ENCODE measurements at places on chromosomes 6 and 20.

DNA sequence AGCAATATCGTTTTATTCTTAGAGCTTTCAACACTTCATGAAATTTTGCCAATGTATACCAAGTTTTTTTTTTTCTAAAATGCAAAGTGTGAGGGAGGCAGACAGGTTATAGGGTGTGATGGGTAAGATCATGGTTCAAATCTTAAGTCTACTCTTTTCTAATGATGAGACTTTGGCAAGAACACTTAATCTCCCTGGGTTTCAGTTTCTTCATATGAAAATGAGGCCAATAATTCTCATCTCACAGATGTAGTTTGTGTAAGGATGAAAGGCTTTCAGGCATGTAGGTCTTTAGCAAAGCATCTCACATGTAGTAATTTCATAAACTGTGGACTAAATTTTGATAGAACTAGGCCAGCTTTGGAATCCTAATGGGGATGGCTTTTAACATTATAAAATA lies 457.1 kb downstream of the QKI start:
- no peak for DNase-seq

DNA sequence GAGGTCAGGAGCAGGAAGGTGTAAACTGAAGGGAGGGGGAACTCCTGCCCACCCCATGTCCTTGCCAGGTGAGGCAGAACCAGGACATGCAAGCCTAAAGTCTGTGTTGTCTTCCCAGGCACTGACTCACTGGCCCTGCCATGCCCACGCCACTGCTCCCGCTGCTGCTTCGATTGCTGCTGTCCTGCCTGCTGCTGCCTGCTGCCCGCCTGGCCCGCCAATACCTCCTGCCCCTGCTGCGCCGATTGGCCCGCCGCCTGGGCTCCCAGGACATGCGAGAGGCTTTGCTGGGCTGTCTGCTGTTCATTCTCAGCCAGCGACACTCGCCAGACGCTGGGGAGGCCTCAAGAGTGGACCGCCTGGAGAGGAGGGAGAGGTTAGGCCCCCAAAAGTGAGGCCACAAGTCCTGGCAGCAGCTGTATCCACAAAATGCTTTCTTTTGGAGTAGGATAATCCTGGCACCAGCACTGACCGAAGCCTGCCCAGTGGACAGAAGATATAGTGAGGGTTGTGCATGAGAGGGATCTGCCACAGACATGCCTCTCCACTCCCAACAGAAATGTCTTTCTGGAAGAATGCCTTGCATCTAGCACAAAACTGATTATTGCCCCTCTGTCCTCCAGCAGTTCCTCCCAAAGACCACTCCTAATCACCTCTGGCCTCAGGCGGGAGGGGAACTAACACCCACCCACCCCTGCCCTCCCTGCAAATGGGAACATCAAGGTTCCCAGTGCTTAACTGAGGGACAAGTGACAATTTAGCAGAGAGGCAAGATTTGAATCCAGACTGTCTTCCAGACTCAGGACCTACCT lies 812 bp downstream of the MYMX start:
- DNase-seq = no peak

- no peak for DNase-seq
Observed at GRCh38 chr6:82910395-82910794, 155.2 kb downstream of the UBE3D start.

GRCh38 chr20:31594558-31595379 lies 10.3 kb upstream of the ID1 start:
- no peak for DNase-seq

DNA sequence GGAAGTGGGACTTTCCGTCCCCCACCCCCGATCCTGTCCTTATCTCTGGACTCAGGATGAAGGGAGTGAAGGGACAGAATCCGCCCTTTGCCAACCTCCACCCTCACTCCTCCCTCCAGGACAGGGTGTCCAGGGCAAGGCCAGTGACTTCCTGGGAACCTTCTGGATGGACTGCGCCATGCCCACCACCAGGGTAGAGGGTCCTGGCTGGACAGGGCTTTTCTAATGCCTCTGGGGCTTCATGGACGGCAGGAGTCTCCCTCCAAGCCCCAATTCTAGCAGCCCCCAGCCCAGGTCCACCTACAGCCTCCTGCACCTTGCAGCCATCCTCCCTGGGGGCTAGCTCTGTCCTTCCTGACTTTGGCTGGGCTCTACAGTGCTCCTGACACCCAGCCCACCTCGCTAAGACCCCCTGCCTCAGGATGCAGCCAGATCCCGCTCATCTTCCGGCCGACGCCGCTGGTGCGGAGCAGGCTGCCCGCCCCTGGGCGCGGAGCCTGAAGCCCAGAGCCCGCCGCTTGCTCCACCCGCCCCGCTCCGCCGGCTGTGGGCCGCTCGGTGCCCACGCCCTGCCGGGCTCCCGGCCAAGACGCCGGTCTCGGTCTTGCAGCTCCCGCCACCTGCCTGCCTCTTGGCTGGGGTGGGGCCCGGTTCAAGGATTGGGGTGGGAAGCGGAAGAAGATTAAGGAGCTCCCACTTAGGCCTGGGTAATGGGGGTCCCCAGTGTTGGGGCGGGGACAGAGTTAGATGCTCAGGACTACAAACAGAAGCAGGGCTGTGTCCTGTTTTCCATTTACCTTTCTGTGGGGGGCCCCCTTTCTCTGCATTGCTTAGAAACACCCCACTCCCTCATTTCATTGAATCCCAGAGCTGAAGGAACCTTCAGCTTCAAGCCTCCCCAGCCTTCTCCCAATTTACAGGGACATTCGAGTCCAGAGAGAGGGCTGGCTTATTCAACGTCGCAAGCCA lies 72.8 kb downstream of the MDGA1 start:
- DNase-seq = no peak

- DNase-seq = no peak
Observed at GRCh38 chr20:48697845-48698491, 129.8 kb downstream of the PREX1 start.

- no peak for DNase-seq
Observed at GRCh38 chr20:25237610-25238318, 10.1 kb upstream of the PYGB start.

GRCh38 chr20:3900187-3900604 lies 11.0 kb downstream of the PANK2 start:
- no peak for DNase-seq

GRCh38 chr20:51864967-51865366 lies 62.6 kb upstream of the SALL4 start:
- DNase-seq = no peak

DNA sequence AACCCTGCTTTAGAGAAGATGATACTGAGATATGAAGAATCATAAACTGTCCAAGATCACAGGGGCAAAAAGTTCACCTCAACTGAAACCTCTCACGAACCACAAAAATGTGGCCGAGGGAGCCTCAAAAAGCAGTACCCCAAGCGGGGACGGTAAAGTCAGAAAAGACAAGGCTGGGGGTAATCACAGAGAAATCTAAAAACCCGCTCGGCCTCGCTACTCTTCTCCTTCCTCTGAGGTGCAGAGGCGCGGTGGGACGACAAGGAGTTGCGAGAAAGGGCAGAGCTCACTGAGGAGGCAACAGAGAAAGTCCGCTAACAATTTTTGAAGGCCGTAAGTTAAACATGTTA lies 356 bp upstream of the IRAK1BP1 start:
- no peak for DNase-seq

GRCh38 chr6:84066536-84066935 lies 33.0 kb downstream of the MRAP2 start:
- DNase-seq = no peak

- no peak for DNase-seq
Observed at GRCh38 chr6:25874822-25875562, 949 bp upstream of the SLC17A3 start.

DNA sequence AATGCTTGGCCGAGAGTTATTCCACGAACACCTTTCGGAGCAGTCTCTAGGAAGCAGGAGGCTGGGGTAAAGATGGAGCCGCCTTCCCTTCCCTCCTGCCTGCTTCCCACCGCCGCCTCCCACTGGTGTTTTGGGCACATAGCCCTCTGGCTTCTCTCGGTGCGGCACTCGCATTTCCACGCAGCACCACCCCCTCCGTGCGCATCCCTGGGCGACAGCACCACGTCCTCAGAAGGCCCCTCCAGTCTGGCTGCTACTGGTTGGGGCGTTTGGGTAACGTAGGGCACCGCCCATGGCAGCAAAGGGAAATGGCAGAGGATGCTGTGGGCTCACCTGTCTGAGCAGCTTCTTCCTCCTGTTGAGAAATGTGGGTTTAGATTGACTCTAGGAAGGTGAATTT lies 2.4 kb downstream of the COL20A1 start:
- no peak for DNase-seq

DNA sequence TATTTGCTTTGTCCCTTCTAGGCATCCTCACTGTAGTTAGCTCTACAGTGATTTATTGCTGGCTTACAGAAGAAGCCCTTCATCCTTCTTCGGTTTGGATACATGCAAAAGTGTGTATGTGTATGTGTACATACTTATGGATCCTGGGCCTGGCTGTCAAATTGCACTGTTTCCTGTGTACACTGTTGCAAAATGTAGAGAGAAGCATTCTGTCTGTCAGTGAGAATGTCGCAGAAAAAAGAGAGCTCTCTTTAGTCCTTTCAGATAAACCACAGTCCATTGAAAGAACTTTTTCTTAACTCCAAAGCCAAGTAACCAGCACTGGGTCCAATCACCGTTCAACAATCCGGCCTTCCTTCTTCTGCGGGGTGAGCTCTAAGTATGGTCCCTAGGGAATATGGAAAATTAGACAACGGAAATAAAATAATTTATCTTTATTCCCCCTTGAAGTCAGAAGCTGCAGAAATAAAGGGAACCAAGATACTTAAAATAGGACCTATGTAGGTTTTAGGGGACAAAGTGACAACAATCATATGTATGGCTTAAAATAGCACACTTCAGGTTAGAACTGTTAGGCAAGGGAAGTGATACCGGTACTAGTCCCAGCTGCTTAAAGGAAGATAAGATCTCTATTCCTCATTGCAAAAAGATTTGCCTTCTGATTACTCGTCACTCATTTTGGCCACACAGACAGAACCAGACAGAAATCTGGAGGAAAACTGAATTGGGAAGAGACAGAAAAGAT lies 107.0 kb downstream of the CD83 start:
- no peak for DNase-seq

- no peak for DNase-seq
Observed at GRCh38 chr20:49938173-49939163, 2.3 kb downstream of the RNF114 start.

GRCh38 chr6:166933396-166933795 lies 23.0 kb downstream of the RNASET2 start:
- DNase-seq = no peak

GRCh38 chr20:17381724-17382123 lies 149.5 kb downstream of the BFSP1 start:
- no peak for DNase-seq

GRCh38 chr6:159633196-159633595 lies 59.8 kb downstream of the SOD2 start:
- no peak for DNase-seq

DNA sequence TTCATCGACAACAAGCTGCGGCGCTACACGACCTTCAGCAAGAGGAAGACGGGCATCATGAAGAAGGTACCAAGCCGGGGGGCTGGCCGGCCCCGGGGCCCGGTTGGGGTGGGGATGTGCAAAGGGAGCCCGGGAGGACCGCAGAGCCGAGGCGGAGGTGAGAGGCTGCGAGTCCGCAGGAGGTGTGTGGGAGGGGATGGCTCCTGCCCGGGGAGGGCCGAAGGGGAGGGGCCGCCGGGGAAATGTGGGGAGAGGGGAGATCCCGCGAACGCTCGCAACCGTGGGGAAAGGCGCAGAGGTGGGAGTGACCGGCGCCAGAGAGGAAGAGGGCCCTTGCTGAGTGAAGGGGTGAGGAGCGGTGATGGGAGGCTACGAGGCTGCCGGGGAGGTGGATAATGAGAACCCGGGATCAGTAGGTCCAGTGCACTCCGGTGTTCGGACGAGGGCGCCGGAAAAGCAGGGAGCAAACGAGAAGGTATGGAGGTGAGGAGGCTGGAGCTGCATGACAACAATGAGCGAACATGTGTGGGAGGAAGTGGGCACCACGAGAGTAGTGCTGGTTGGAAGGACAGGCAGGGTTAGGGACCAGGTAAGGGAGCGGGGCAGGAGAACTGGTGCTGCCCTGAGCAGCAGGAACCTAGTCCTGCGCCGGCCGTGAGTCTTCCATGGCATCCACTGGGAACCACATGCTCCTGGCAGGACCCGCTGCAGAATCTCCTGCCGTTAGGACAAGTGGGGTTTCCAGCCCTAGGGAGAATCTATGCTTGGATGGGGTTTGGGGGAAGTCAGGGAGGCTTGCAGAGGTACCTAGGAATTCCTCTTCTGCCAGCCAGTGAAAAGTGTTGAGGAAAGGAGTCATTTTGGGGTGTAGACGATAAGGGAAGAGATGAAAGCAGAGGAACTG lies 1.3 kb downstream of the SRF start:
- peak; percentile 47 for DNase-seq

DNA sequence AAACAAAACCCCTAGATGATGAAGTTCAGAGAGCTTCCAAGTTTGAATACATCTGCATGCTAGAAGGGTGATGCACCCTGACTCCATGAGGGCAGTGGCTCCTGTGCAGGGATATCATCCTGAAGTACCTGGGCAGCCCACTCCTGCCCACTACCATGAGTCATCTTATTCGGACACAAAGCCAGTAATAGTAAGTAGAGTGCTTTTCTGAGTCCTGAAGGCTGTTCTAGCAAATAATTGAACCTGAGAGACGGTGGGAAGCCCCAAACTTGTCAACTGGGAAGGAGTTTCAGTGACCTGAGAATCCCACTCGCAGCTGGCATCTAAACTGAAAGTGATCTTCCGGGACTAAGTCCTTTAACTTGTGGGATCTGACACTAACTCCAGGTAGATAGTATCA lies 152.9 kb upstream of the COL21A1 start:
- DNase-seq = no peak

DNA sequence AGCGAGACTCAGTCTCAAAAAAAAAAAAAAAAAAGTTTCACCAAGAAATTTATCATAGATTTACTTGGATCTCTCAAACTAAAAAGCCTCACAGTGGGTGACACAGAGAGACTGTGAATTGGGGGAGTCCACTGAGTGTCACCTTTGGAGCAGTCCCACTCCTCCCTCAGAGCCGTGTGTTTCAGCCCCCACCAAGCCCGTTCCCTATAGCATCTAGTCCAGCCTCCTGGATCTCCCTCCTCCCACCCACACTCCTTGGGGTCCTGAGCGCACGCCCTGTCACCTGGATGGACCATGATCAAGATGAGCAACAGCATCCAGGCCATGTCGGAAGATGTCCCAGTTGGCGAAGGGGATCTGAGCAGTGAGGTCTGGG lies 422 bp downstream of the NCR3 start:
- DNase-seq = no peak

DNA sequence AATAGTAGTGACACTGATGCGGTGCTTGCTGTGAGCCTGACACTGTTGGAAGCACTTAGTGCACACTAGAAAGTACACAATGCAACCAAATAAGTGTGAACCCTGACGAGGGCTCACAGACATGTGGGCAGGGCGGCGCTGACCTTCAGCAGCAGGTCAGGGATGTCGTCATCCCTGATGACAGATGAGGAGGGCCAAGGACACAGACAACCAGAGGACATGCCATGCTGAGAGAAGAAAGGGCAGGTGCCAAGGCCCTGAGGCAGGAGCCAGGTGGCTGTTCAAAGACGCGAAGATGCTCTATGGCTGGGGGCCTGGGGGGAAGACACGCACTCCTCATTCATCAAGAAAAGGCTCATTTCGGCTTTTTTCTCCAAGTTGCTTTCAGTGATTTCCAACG lies 176.4 kb upstream of the CST7 start:
- DNase-seq = no peak

Data from T-helper 1 cell (primary cell).